ENCODE measurements at places on chromosomes 6 and 20. TPM values are rescaled to one million over a fixed set of nuclear protein-coding genes. Genes with fewer than 3 reads are reported as not detected.

The MTFR2 gene
- 28.9 TPM for total RNA-seq

The MDFI gene
- total RNA-seq, result not detected

The ADGB gene
- total RNA-seq, result not detected

The GLP1R gene
- 0.70 TPM for total RNA-seq

The HSPA1L gene
- 2.2 TPM for total RNA-seq

The UBD gene
- 0.32 TPM for total RNA-seq

The PHACTR1 gene
- total RNA-seq, result not detected

The DEFB124 gene
- total RNA-seq, result not detected

The WASF1 gene
- 4.6 TPM for total RNA-seq

The RWDD2A gene
- total RNA-seq, result 1.9 TPM

The GPR63 gene
- total RNA-seq, result 1.3 TPM

The HTR1B gene
- not detected for total RNA-seq

The SYNDIG1 gene
- total RNA-seq, result not detected

The KIF6 gene
- total RNA-seq, result 0.49 TPM

The PTPRK gene
- total RNA-seq, result 5.0 TPM

The ABHD16B gene
- total RNA-seq, result 0.16 TPM

The C20orf204 gene
- 2.3 TPM for total RNA-seq

The CLPSL2 gene
- not detected for total RNA-seq

The CRYBG1 gene
- total RNA-seq, result 26.6 TPM

The EEF1A2 gene
- 0.69 TPM for total RNA-seq

The TCF15 gene
- not detected for total RNA-seq

The APOM gene
- 4.0 TPM for total RNA-seq

The C4A gene
- 3.9 TPM for total RNA-seq

The DEFB110 gene
- not detected for total RNA-seq

The SLC52A3 gene
- not detected for total RNA-seq

The SLC25A27 gene
- 1.2 TPM for total RNA-seq

The CSE1L gene
- 119 TPM for total RNA-seq

The GPR6 gene
- total RNA-seq, result not detected

The RFX6 gene
- not detected for total RNA-seq

The MCHR2 gene
- not detected for total RNA-seq

The ARFGEF3 gene
- total RNA-seq, result 1.7 TPM

The SPATA25 gene
- total RNA-seq, result 0.66 TPM

The NRSN1 gene
- total RNA-seq, result not detected

The ITPA gene
- 67.5 TPM for total RNA-seq

The WFDC10B gene
- not detected for total RNA-seq

The HMGA1 gene
- 569 TPM for total RNA-seq

The HECA gene
- total RNA-seq, result 51.6 TPM

The MEI4 gene
- total RNA-seq, result not detected

The MDN1 gene
- 59.5 TPM for total RNA-seq

The OR2J3 gene
- not detected for total RNA-seq

The C20orf141 gene
- not detected for total RNA-seq

The NR2E1 gene
- total RNA-seq, result not detected

The DUSP15 gene
- total RNA-seq, result not detected

The TGM3 gene
- total RNA-seq, result not detected

The CD40 gene
- total RNA-seq, result 5.1 TPM

The FHL5 gene
- not detected for total RNA-seq

The RAD21L1 gene
- total RNA-seq, result not detected
